CD4-positive, alpha-beta T cell treated with Interleukin-17A for 1 hour (primary cell): ENCODE measurements at places on chromosomes 6 and 20.

GRCh38 chr6:153873541-153873940 lies 165.5 kb upstream of the OPRM1 start:
- no peak for DNase-seq

DNA sequence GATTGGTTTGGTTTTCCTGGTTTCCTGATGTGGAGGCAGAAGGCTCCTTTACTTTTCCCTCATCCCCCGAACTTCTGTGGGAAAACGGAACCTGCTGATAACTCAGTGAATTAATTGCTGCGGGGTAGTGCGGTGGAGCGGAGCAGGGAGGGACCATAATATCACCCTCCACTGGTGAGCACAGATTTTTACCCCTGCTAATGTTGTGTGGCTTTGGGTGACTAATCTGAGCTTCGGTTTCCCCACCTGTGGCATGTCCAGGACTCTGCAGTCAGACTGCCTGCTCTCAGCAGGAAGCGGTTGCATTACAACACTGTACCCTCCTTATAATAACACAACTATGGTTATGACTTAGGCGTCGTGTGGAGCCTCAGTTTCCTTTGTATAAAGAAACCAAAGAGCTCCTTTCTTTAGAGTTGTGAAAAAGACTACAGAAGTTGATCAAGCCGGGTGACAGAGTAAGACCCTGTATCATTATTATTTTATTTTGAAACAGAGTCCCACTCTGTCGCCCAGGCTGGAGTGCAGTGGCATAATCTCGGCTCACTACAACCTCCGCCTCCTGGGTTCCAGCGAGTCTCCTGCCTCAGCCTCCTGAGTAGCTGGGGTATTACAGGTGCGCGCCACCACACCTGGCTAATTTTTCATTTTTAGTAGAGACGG lies 2.2 kb upstream of the ID1 start:
- DNase-seq: peak; percentile 60

DNA sequence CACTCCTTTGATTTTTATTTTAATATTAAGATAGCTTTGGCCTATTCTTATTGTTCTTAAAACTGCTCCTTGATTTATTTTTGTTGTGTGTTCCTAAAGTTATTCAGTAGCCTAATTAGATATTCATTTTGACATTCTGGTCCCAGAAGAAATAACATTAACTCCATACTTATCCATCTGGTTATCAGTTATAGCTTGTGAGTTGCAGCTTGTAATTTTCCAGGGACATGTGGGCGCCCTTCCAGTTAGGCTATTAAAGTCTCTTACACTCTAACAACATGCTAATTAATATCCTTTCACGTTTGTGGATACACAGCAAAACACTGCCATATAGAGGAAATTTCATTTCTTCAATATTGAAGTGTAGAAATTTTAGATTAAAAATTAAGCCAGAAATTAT lies 987.5 kb downstream of the HACE1 start:
- no peak for DNase-seq

GRCh38 chr20:58458342-58459057 lies 56.7 kb downstream of the APCDD1L start:
- no peak for DNase-seq

- DNase-seq: no peak
These were observed 20.6 kb upstream of the ZBTB24 start for GRCh38 chr6:109503327-109504224.

GRCh38 chr6:117449549-117450439 lies 24.1 kb upstream of the ROS1 start:
- DNase-seq: peak; percentile 74

GRCh38 chr6:41367700-41368099 lies 32.3 kb downstream of the NCR2 start:
- DNase-seq: no peak

- no peak for DNase-seq
These were observed 155.5 kb downstream of the MRPL14 start for GRCh38 chr6:43971776-43972126.

GRCh38 chr6:56047931-56048540 lies 172.6 kb upstream of the BMP5 start:
- no peak for DNase-seq

DNA sequence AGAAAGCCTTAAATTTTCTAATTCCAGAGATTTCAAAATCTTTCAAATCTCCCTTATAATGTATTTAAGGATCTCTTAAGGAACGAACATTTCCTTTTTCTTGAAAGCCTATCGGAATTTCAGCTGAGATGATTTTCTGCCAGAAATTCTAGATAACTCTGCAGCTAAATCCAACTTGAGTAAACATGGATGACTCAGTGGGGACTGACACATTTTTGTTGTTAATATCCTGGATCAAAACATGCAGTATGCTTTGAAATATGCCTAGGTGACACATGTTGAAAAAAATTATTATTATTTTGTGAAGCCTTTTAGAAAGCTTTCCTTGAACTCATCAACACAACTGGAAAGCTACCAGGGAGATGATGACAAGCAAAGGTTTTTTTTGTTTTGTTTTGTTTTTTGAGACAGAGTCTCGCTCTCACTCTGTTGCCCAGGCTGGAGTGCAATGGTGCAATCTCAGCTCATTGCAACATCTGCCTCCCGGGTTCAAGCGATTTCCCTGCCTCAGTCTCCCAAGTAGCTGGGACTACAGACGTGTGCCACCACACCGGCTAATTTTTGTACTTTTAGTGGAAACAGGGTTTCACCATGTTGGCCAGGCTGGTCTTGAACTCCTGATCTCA lies 140.1 kb upstream of the SNX9 start:
- DNase-seq: no peak

DNA sequence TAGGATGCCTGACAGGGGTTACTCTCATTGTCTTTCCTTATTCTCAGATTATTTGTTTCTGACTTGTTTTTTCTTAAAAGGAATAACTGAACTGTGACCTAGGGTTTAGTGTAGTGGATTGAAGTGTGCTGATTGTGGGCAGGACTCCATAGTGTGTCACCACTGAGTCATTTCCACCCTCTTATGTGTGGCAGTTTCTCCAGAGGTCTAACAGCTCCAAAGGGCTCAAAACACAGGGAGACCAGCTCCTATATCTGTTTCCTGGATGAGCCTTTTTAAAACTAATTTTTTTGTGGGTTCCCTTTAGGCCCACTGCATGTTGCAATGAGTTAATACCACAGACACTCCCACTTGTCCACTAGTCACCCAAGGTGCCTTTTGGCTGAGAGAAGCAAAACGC lies 951.1 kb upstream of the ADGRB3 start:
- DNase-seq: no peak
